Kidney (tissue), 22 donors: ENCODE measurements at places on chromosomes 4 and X. TPM values are rescaled to one million over a fixed set of nuclear protein-coding genes. Genes with fewer than 3 reads are reported as not detected.

LRCH2 gene
- 0.86 TPM for polyA plus RNA-seq

CXCL8 gene
- 1.3 TPM for polyA plus RNA-seq

TCEAL5 gene
- polyA plus RNA-seq, result 2.6 TPM

DNA sequence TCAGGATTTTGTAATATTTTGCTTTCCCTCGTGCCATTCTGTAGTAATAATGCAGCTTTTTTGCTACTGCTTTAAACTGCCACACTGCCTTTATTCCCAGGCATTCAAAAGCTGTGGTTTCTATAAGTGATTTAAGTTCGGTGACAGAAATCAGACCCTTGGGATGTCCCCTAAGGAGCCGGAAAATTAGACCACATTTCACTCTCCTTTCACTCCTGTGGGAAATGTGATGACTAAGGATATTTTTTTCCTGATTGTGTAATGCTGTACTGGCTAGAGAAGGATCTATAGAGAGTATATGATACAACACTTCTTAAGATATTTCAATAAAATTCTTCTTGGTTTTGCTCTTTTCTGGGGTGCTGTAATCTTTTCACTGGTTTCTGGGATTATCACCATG, 24.4 kb downstream of the UGT2A3 start:
- DNase-seq, result no peak

NIPAL1 gene
- 1.4 TPM for polyA plus RNA-seq

ADH7 gene
- polyA plus RNA-seq, result not detected

GRCh38 chr4:143215873-143216272, 31.2 kb downstream of the USP38 start:
- no peak for DNase-seq

GRCh38 chr4:33437406-33437805, 2717.2 kb downstream of the PCDH7 start:
- no peak for DNase-seq

- DNase-seq, result no peak
These were observed 162.1 kb downstream of the SMIM20 start for GRCh38 chr4:26076000-26076587.

GRCh38 chr4:158869001-158869400, 100.2 kb downstream of the FNIP2 start:
- DNase-seq, result no peak

- DNase-seq, result no peak
These were observed 82.4 kb upstream of the PACRGL start for GRCh38 chr4:20617678-20618396.

GRCh38 chrX:121932688-121933087, 885.3 kb downstream of the GLUD2 start:
- DNase-seq, result no peak

- DNase-seq, result no peak
These were observed 426 bp upstream of the XIAP start for GRCh38 chrX:123859409-123859845.

DNA sequence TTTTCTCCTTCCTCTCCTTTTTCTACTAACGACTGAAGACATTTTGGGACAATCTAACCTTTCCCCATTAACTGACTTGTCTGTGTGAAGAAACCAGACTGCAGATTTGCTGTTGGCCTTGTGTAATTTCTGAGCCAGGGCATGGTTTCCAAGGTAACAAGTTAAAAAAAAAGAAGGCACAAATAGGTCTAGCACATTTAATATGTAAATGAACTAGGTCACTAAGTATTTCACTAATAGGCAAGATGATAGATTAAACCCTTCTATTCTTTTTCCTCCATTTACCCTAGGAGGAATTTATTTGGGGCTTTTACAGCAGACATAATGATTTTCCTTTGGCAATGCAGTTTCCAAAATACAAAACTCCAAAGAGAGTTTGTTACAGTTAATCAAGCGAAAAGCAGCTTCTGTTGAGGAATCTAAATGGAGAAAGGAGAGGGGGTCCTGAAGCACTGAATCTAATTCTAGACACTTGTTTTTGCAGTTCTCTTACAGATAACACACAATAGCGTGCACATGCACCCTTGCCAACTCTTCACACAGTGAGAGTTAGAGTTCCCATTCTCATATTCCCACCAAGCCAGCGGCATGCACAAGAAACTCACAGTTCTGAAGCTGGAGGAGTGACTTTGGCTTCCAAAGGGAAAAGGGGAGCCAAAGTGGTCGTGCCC, 72.0 kb downstream of the TSPAN5 start:
- DNase-seq, result no peak

USP51 gene
- 3.4 TPM for polyA plus RNA-seq

GRCh38 chrX:153643431-153644351, 3.3 kb upstream of the DUSP9 start:
- DNase-seq, result no peak

HEPH gene
- polyA plus RNA-seq, result 6.2 TPM
